ENCODE measurements at places on chromosomes 16 and 17.

- DNase-seq, result no peak
Measured at GRCh38 chr17:28227316-28228108, 91.5 kb upstream of the TMEM97 start.

- no peak for DNase-seq
Measured at GRCh38 chr16:15435216-15435864, 952 bp downstream of the BMERB1 start.

DNA sequence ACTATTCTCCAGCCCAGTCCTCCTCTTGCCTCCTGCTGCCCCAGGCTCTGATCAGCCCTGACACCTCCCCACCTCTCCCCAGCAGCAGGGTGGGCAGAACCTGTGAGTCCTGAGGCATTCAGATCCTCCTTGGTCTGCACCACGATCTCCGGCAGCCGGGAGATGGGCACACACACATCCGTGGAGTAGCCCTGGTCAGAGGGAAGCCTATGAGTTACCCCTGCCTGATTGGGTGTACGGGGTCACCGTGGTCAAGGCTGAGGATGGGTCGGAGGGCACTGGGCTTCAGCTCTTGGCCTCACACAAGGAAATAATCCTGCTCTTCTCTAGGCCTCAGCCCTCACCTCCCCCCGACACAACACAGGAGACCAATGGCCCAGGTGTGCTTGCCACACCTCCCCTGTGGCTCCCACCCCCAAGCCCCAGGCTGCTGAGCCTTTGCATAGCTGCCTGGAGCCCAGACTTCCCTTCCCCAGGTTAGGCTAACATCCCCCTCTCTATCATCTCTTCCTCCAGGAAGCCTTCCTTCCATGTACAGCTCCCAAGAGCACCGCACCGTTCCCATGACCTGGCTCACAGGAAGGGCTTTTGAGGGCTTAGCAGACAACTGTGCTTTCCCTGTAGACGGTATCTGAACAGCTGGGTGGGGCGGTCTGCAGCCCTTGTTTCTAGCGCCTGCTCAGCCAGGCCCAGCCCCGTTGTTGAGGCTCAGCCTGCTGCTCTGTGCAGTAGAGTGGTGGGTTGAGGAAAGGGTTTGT is 3.7 kb downstream of the LDHD start:
- no peak for DNase-seq

GRCh38 chr17:49881054-49881402 is 33.2 kb upstream of the TAC4 start:
- DNase-seq, result no peak

DNA sequence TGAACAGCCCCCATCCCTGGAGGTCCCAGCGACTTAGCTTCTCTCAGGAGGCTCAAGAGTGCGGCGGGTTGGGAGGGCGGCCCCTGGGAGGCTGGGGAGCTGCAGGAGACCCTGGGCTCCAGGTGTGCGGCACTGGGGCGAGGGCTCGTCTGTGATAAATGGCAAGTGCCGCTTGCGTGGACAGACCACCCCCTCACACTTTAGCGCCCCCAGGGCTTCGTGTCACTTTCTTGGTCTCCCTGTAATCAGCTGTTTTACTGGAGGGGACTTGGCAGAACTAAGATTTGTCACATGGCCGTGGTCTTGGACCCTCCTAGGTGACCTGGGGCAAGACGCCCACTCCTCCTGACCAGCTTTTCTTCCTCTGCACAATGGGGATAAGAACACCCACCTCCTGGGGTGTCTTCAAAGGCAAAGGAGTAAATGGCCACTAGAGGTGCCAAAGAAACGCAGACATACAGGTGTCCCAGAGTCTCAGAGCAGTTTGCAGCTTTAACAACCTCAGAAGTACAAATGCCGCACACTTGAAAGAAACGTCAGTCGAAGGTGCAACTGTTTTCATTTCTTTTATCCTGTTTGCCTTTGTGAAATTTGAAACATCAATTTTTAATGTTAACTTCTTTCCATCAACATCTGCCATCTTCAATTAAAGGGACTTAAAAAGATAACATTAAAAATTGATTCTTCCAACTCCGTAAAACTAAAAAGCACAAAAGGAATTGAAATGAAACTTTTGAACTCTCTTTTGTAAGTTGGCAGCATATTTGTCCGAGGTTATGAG is 946 bp downstream of the OSGIN1 start:
- DNase-seq, result no peak

Measured in stimulated activated CD4-positive, alpha-beta T cell treated with anti-CD3 and anti-CD28 coated beads, Interleukin-1b, Interleukin-23, amount 100 ng/mL, for 1 hour (primary cell).